ENCODE measurements at places on chromosomes 11 and 22.

DNA sequence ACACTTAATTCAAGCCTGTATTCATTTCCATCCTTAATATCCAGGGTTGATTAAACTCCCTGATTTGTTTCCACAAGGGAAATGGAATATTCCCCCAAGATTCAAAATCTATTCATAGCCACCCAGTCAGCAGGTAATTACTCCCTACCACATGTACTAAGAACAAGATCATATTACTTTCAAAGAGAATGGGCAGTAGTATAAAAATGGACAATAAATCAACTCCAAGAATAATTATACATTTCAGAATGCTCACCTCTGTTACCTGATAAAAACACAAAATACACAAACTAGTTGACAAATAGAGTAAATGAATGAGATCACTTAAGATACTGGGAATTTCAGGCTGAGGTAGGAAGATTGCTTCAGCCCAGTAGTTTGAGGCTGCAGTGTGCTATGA lies 8.5 kb upstream of the FEZ1 start:
- no peak for DNase-seq

DNA sequence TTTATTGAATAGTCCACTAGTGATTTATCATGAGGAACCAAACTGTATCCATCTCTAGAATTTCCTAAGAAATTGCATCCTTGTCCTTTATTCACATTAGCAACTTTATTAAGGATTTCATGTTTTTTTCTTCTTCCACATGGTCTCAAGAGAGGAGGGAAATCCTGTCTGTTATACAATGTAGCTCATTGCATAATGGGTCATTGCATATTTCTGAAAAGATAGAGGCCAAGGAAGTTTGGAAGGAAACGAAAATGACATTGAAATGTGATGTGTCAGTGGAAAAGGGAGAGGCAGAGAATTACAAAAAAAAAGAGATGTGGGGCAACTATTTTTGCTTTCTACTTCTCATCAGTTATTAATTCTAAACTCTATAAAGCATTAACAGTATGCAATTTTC lies 353.1 kb downstream of the METTL15 start:
- peak; percentile 40 for DNase-seq

DNA sequence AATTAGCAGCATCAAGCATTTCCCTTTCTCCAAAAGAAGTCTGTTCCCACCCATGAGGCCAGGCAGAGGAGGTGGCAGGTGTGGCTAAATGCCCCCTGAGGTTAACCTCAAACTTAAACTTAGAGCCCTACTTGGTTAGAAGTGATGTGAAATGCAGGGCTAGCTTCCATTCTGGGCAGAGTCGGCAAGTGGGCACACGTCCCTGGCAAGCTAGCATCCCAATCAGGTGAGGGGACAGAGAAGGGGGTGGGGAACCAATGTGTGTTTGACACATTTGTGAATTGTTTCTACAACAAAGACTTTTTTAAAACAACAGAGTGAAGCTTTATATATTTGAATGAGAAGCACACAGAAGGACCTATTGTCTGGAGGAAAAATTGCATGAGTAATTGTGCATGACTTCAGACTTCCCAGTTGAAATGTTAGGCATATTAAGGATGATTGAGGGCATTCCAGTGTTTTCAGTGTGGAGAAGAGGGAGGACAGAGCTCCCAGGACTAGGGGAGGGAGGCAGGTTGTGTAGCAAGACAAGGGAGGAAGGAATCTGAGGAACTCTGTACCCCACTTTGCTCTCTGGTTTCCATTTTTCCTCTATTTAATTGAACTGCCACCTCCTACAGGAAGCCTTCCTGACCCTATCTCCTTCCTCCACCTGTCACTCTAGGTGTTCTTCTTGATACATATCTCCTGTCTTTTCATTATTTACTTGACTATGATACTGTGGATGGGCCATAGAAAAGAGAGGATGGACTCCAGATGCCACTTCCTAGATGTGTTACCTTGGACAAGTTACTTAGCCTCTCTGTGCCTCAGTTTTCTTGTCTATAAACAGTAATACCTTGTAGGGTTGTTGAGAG lies 83.3 kb upstream of the PICALM start:
- peak; percentile 85 for DNase-seq

GRCh38 chr11:112793416-112793815 lies 167.8 kb upstream of the NCAM1 start:
- no peak for DNase-seq

DNA sequence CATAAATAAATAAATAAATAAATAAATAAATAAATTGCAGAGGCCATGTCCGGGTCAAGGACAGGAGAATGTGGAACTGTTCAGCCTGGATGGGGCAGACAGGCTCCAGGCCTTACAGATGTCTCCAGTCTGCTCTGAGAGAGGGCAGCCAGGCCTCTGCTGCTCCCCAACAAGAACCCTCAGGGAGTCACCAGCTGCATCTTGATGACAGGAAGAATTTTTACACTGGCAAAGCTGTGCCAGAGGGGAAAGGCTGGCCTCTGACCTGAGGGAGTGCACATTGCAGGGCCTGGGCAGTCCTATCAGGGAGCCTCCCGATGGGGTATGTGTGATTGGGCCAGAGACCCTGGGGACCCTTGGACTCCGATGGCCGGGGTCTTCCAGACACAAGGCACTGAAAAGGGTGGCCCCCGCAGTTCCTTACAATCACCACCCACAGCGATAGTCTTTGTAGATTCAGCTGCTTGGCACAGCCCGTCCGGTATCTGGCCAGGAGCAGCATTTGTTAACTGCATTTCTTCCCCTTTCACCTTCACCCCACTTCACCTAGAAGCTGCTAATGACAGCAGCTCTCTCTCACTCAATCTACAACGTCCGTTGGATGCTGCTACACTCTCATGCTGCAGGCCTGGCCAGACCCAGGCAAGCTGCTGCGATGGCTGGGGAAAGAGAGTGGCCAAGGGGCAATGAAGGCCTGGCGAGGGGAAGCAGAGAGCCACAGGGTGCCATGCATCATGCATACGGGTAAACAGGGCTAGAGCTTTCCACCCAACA lies 8.1 kb downstream of the MOGAT2 start:
- DNase-seq, result no peak

GRCh38 chr22:21074102-21074715 lies 28.5 kb downstream of the LRRC74B start:
- DNase-seq, result peak; percentile 57

- no peak for DNase-seq
Measured at GRCh38 chr11:39149214-39149613, 2310.2 kb downstream of the LRRC4C start.

GRCh38 chr11:76634886-76635285 lies 35.7 kb downstream of the LRRC32 start:
- DNase-seq, result no peak

GRCh38 chr11:110219006-110219785 lies 77.2 kb downstream of the RDX start:
- peak; percentile 71 for DNase-seq

- DNase-seq, result no peak
Measured at GRCh38 chr11:12019337-12019736, 10.9 kb upstream of the DKK3 start.

GRCh38 chr11:30573951-30574350 lies 12.2 kb downstream of the MPPED2 start:
- peak; percentile 15 for DNase-seq

DNA sequence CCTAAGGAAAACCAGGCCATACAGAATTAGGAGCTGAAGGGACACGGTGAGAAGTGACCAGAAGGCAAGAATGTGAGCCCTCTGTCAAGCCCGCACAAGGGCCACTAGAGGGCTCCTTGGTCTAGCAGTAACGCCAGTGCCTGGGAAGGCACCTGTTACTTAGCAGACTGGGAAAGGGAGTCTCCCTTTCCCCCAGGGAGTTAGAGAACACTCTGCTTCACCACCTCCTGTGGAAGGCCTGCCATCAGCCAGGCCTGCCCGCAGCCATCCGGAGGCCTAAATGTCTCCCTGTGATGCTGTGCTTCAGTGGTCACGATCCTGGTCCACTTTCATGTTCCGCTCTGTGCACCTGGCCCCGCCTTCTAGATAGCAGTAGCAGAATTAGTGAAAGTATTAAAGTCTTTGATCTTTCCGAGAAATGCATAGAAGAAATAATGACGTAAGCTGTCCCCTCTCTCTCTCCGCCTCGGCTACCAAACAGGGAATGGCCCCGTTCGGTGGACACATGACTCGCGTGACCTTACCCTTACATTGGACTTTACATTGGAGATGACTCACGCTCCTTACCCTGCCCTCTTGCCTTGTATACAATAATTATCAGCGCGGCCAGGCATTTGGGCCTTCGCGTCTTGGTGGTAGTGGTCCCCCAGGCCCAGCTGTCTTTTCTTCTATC lies 10.7 kb upstream of the GSTP1 start:
- peak; percentile 39 for DNase-seq

DNA sequence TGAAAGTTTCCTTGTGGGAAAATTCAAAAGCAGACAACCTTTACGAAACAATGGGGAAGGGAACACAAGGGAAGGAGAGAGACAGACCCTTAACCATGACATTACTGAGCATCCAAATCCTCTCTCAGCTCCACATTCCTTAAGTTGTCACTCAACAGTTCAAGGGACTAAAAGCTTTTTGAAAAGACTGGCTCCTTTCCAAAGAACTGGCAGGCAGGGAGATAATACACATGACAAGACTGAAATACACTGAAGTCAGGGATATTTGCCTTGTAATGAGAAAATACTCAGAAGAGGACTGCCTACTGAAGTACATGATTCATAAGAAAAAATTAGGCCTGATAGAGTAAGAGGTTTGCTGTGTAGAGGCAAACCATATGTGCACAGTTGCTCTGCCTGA lies 69.1 kb downstream of the SMCO4 start:
- DNase-seq, result no peak

DNA sequence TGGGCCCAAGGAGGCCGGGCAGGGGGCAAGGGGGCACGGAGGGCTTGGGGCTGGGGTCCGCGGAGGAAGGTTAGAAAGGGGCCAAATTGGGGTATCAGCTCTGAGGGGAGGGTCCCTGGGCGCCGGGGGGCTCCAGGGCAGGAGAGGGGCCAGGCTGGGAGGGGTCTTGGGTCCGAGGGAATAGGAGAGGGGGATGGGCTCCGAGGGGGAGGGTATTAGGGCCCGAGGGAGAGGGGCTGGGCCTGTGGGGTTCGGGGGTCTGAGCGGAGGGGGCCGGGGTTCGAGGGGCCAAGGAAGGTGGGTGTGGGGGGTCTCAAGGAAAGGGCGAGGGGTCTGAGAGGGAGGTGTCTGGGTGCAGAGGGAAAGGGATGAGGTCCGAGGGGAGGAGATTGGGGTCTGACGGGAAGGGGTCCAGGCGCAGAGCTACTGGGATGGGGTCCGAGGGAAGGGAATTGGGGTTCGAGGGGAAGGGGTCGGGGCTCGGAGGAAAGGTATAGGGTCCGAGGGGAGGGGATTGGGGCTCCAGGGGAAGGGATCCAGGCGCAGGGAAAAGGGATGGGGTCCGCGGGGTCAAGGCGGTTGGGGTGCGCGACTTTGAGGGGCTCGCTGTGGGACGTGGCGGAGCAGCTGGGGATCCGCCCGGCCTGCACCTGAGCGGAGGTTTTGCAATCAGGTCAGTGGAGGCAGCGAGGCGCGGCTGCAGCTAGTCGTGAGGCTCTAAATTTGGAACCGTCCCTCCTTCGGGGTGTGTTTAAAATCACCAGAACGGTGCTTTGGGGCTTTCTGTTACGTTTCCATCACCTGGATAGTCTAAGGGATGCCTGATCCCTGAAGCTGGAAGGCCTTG lies 728 bp downstream of the CTTN start:
- DNase-seq, result no peak

- no peak for DNase-seq
Measured at GRCh38 chr22:48580481-48580970, 1247.1 kb downstream of the BRD1 start.

GRCh38 chr11:2745511-2745910 lies 45.7 kb upstream of the KCNQ1OT1 start:
- DNase-seq, result no peak

DNA sequence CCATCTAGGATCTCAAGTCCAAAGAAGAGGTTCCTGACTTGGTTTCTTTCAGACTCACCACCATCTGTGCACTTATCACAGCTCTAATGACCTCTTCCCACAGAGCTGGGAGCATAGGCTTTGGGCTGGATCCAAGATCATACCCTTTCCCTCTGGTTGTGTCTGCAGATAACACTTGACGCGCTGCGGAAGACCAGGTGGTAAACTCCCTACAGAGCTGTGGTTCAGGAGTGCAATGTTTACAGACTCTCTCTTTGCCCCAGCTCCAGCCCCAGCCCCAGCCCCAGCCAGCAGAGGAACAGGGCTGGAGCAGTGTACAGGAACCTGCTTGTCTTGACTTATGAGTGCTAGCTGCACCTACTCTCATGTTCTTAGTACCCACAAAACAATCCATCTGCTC lies 274.4 kb upstream of the SYN3 start:
- DNase-seq, result no peak

DNA sequence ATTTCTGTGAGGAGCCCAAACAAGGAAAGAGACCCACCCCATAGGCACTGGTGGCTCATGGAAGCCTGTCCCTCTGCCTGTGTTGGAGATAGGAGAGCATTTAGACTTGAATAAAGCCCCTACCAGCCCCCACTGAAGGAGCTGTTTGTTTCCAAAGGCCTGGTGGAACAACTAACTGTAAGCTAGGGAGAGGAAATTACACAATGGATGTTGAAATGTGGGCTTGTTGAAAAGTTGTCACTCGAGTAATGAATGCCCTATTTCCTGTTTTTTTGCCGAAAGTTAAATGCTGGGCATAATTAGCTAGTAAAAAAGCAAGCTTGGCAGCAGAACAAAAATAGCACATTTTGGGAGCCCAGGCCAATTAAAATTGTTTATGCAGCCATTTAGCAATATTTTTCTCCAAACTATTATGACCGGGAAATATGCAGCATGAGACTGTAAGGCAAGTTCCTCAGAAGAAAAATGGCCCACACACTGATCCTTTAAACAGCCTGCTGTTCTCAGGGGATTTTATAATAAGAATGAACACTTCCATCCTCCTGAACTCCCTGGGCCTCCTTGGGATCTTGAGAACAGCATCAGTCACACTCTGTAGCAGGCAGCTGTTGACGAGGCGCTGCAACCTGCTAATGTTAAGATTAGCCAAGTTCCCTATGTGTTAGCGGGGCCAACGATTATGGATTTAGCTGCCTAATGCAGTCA lies 38.6 kb upstream of the LMO2 start:
- peak; percentile 93 for DNase-seq

- DNase-seq, result no peak
Measured at GRCh38 chr11:115347106-115347505, 157.1 kb downstream of the CADM1 start.

GRCh38 chr11:41613326-41613725 lies 153.9 kb upstream of the LRRC4C start:
- DNase-seq, result no peak

GRCh38 chr11:117187428-117187798 lies 8.9 kb downstream of the SIDT2 start:
- no peak for DNase-seq

- DNase-seq, result no peak
Measured at GRCh38 chr22:47995264-47995627, 1232.8 kb downstream of the TBC1D22A start.

GRCh38 chr22:39466228-39467006 lies 9.6 kb downstream of the MGAT3 start:
- no peak for DNase-seq

DNA sequence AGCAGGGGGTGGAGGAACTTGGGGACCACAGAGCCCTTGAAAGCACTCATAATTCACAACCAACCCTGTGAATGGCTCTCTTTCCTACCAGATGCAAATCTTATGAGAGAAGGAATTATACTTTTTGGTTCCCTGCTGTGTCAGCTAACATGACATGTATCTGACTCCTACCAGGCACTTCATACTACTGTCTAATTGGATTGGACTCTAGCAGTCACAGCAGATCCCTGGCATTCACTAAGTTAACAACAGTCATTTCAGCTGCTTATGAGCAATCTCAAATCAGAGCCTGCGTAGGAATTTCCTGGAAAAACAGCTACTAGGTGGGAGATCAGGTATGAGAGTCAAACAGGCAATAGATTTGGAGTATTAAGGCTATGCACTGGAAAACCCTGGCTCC lies 11.1 kb upstream of the ENDOD1 start:
- DNase-seq, result peak; percentile 3

All from amniotic epithelial cell (primary cell).